ENCODE measurements at places on chromosomes 12 and 14. TPM values are rescaled to one million over a fixed set of nuclear protein-coding genes. Genes with fewer than 3 reads are reported as not detected.

The SYNE3 gene
- 79.1 TPM for total RNA-seq

The OR4E2 gene
- not detected for total RNA-seq

The OTX2 gene
- total RNA-seq, result not detected

The RASSF3 gene
- total RNA-seq, result 69.5 TPM

The EGLN3 gene
- total RNA-seq, result 14.4 TPM

The CCDC198 gene
- total RNA-seq, result not detected

The CD163L1 gene
- 0.97 TPM for total RNA-seq

The FGF23 gene
- total RNA-seq, result not detected

Data from activated naive CD8-positive, alpha-beta T cell treated with anti-CD3 and anti-CD28 coated beads, Interleukin-2, amount 10 ng/mL, durations not matched to agents 7 days and 5 days (primary cell).